ENCODE measurements at places on chromosomes 11 and 22.
A peak's percentile ranks its signal among the peaks of the same experiment; 100 is the strongest.

DNA sequence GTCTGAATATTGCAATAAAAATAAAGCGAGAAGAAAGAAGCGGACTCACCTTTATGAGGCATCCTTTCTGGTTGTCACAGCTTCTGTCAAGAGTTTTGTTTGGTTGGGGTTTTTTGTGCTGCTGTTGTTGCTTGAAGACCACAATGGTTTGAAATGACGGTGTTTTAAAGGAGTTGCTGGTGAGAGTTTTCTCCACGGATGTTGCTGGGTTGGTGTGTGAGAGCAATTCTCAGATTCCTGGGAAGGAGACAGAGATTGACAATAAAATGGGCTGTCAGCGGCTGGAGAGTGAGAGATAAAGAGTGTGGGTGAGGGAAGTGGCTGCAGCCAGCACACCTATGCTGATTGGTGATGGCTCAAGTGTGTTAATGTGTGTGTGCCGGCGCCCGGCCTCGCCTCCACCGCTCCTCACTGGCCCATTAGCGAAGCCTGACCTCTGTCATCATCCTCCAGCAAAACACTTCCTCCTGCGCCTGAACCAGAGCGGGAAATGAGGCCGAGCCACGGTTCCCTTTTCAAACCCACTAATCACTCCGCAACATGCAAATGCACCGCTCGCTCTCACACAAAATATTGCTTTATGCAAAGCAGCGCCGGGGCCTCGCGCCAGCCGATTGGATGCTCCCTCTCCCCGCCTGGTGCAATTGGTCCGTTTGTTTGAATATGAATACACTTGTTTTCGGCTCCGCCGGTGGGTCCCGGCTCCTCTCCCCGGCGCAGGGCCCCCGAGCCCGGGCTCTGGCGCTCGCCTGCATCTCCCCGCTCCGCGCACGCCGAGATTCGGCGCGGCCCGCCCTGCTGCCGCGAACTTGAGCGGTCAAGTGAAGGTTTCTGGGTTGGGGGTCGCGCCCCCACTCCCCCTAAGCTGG, at the start of gene PAX6:
TSS of gene PAX6 (minus strand) at position 544 of the 869 bp plus-strand sequence. CDS start 4,911 bp downstream, outside the sequence.
- peak; percentile 29 for DNase-seq

DNA sequence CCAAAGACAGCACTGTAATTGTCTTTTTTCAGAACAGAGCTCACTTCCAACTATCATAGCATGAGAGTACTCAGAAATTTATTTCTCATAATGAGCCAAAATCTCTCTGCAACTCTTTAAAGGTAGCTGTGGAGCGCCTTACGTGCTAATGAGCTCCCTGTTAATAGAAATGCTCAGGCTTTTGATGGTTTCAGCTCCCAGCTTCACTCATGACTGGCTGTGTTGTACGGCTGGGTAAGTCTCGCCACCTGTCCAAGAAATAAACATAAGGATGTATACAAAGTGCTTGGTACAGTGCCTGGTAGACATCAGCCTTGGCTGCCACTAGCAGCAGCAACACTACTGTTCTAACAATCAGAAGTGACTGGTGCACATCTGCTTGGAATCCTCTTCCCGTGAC, 109.4 kb downstream of the LDLRAD3 start:
- DNase-seq, result no peak

DNA sequence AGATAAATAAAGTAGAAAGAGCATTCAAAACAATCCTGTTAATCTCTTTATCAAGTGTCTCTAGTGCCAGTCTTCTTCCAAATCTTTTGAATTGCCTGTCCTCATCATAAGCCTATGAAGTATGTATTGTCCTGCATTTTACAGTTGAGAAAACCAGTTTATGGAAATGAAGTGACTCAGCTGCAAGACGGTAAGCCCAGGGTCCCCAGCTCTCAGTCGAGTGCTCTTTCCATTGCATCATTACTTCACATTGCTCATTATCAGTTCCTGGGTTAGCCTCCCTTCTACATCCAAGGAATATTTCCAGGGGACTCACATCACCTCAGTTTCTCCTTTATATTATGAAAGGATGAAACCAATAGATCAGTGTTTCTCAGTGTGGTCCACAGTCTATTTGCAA, 9.1 kb upstream of the P4HA3 start:
- no peak for DNase-seq

DNA sequence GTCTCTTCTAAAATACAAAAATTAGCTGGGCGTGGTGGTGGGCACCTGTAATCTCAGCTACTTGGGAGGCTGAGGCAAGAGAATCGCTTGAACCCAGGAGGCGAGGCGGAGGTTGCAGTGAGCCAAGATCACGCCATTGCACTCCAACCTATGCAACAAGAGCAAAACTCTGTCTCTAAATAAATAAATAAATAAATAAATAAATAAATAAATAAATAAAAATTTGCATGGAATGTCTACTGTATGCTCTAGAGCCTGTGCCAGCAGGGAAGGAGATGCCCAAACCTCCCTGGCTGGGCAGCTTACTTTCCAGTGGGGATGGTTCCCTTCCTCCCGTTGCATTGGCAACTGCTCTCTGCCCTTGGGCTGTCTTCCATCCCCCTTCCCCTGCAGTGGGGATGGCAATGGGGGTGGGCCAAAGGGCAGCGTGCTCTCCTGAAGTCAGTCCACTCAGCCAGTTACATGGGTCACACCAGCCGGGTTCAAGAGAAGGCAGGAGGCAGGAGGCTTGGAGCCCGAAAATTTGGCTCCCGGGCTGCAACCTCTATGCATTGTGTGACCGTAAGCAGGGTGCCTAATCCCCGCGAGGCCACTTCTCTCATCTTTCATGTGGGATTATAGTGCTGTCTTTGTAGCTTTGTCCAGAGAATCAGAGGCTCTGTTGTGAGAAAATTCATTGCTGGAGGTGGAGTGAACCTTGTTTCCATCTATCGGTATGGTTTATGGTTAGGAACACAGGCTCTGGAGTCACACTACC, 1.4 kb upstream of the LRRC10B start:
- DNase-seq, result no peak

- peak; percentile 59 for DNase-seq
These were observed 68.3 kb downstream of the PLEKHA7 start for GRCh38 chr11:16945671-16946469.

- no peak for DNase-seq
These were observed 611.1 kb downstream of the SOX6 start for GRCh38 chr11:15745266-15745665.

DNA sequence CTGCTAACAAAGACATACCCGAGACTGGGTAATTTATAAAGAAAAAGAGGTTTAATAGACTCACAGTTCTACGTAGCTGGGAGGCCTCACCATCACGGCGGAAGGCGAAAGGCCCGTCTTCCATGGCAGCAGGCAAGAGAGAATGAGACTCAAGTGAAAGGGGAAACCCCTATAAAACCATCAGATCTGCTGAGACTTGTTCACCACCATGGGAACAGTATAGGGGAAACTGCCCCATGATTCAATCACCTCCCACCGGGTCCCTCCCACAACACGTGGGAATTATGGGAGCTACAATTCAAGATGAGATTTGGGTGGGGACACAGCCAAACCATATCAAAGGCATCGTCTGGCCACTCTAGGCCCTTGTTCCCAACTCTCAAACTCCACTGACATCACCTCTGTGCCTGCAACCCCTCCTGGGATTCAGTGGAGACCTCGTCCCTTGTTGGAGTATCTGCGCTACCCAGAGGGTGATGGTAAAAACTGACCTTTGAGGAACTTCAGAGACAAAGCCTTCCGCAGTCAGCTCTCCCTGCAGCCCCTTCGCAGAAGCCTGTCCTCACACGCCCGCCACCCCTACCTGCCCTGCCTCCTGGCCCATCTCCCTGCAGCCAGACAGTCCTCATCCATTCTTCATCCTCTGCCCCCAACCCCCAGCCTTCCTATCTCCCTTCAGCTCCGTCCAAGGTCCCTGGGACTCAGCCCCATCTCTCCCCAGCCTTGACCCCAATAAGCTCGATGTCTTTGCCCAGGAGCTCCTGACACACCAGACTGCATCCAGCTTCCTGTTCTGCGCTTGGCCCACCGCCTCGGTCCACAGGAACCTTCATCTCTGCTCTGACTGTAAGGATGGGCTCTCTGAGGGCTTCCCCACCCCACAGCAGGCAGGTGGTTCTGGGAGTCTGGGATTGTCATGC, 15.8 kb downstream of the CCND1 start:
- no peak for DNase-seq

GRCh38 chr22:36733271-36733670, 29.7 kb upstream of the CACNG2 start:
- no peak for DNase-seq

DNA sequence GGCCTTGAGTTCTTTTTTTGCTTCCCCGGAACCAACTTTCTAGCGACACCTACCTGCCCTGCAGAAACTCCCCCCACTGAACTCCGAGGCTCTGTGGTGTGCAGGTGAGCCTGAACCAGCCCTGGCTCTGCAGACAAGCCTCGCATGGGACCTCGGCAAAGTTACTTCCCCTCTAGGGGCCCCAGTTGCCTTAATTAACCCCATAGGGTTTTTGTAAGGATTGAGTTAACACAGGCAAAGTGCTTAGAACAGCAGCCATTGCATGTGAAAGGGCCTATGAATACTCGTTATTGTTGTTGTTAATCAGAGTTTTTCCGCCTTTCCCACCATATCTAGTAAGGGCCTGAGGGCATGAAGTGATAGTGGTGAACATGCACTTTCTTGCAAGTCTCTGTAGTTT, 12.6 kb upstream of the SYT13 start:
- DNase-seq, result no peak

- peak; percentile 18 for DNase-seq
These were observed 23.2 kb upstream of the BIRC3 start for GRCh38 chr11:102293873-102294601.

DNA sequence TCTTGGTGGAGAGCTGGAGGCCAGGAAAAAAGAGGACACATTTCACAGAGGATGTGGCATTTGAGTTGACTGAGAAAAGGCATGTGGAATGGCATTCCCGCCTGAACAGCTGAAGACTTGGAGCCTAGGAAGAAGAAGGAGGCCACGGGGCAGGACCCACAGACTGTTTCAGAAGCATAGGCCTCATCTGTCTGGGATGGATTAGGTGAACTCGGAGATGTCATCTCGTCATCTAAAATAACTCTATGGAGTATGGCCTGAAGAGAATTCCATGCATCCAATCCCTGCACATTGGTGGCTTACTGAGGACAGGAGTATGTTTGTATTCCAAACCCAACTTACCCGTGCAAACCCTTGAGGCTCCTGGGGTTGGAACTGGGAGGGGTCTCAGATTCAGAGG, 16.4 kb downstream of the SPATA19 start:
- no peak for DNase-seq

DNA sequence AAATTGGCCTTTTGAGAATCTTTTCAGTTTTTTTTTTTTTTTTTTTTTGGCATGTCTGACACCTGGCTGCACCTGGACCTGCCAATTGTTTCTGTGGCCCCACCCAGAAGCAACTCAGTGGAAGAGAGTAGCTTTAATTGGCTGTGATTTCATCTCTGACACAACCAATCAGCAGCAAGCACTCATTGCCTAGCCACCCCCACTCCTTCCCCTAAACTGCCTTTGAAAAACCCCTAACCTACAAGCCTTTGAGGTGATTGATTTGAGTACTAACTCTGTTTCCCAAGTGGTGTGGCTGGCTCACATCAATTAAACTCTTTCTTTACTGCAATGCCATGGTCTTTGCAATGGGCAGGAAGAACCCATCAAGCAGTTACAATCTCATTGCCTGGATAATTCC, 98.2 kb upstream of the CHORDC1 start:
- DNase-seq, result no peak

DNA sequence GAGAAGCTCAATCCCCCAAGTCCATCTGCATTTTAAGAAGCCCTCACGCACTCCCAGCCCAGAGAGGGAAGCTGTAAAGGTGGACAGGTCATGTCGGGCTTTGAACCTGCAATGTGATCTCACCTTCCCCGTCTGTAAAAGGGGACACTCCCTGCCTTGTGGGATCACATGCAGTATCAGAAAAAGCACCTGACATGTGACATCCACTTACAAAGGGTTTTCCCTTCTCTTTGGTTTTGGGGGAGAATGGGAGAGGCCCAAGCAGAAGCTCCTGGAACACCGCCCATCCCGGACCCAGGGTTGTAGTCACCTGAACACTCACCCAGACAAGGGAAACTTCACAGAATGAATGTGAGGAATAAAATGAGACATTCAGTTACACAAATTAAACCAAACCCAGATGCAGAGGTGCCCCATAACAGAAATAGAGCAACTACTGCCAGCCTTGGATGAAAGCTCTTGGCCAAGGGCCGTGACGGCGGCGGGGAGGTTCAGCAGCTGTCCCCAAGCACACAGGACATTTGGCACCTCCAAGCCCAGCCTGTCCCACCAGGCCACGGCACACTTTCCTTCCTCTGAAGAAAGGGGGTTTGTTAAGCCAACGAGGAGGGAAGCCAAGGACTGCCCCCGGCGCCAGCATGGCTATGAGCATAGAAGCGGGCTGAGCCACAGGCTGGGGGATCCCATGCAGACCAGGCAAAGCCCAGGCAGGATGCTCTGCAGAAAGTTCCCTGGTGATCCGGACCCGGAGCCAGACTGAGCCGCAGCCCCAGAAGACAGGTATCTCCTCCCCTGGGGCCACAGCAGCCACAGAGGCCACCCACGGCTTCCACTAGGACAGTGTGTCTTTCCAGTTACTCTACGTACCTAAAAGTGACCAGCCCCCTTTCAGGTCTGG, 3.8 kb downstream of the BID start:
- DNase-seq, result no peak

DNA sequence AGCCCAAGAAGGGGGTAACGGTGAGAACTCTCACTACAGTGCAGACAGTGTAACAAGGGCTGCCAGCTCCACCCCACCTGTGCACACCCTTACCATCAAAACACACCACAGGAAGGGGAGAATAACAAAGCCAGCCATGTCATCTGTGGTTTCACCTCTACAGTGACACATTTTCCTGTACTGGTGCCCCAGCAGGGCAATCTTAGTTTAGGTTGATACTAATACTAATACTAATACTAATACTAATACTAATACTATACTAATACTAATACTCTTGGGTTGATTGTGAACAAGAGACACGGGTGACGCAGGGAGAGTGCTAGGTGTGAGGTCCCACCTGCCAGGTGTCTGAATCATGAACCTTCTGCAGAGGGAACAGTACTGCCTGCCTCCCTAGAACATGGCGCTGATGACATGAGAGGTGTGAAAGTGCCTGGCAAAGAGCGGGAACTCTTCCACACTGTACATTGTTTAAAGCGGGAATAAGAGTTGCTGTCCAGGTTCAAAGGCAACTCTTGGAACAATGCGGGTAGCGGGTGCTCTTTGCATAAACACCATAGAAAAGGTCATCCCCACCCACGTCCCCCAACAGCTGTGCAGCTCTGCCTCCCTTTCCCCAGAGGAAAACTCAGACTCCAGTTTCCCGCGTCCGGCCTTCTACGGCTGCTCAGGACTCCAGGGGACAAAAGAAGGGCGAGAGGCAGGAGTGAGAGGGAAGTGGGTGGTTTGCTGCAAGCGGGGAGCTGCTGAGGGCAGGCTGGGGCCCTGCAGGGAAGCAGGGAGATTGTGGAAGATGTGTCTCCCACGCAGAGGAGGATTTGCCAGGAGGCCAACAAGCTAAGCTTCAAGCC, 25.0 kb upstream of the TMPRSS4 start:
- no peak for DNase-seq
